ENCODE measurements at places on chromosomes 1 and 21.

GRCh38 chr1:164613176-164613575 lies 54.2 kb downstream of the PBX1 start:
- no peak for DNase-seq

- DNase-seq, result no peak
Observed at GRCh38 chr1:226349801-226350518, 41.0 kb upstream of the LIN9 start.

DNA sequence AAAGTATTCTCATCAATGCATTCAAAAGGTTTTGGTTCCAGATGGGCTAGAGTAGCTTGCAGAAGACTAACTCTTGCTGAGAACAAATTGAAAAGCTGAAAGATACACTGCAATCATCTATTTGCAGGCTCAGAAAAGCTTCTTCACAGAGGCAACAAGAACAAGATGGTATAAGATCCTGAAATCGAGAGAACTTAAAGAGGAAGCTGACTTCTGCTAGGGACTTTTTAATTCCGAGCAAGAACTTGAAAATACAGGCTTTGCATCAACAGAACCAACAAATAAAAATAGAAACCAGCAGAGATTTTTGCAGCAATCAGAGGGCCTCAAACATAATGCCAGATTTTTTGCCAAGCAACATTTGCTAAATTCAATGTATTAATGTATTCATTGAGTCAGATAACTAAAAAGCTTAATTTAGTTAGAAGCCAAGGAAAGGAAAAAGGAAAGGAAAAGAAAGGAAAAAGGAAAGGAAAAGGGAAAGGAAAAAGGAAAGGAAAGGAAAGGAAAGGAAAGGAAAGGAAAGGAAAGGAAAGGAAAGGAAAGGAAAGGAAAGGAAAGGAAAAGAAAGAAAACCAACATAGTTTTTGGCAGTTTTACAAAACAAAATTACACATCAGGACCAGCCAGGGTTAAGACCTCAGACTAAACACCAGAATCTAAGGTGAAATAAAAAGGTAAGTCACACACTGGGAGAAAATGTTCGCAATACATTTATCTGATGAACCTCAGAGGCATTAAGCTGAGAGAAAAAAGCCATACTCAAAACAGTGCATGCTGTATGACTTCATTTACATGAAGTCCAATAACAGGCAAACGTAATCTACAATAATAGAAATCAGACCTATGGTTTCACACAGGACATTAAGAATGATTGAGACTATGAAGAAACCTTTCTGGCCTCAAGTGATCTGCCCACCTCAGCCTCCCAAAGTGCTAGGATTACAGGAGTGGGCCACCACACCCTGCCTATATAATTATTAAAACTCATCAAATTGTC lies 42.6 kb downstream of the FAF1 start:
- no peak for DNase-seq

- DNase-seq, result no peak
Observed at GRCh38 chr21:38334866-38335265, 78.1 kb downstream of the KCNJ15 start.

- DNase-seq, result no peak
Observed at GRCh38 chr1:6137758-6138157, 42.4 kb downstream of the CHD5 start.

GRCh38 chr1:66478116-66478515 lies 55.8 kb upstream of the SGIP1 start:
- no peak for DNase-seq

DNA sequence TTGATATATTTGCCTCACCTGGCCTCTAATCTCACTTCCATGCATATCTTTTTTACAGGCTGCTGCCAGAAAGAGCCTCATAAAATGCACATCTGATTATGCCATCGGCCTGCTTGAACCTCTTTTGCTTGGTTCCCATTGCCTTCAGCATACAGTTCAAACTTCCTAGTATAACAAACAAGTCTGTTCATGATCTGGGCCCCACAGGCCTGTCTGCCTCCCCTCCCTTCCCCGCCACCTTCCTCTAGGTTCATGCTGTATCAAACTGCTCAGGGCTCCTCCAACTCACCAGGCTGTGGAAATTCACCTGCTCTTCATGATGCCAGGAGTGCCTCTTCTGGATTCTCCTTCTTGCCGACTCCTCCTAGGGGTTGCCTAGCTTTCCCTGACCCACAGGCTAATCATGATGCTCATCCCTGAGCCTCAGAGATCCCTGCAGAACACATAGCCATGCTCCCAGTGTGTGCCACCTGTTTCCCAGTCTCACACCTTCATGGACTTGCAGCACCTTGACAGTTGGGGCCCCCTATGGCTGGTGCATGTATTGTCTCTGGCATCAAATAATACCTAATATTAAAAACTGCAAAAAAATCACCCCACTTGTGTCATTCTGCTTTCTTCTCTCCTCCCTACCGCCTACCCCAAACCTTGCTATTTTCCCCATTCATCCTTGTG lies 33.7 kb upstream of the CD2 start:
- DNase-seq, result no peak

DNA sequence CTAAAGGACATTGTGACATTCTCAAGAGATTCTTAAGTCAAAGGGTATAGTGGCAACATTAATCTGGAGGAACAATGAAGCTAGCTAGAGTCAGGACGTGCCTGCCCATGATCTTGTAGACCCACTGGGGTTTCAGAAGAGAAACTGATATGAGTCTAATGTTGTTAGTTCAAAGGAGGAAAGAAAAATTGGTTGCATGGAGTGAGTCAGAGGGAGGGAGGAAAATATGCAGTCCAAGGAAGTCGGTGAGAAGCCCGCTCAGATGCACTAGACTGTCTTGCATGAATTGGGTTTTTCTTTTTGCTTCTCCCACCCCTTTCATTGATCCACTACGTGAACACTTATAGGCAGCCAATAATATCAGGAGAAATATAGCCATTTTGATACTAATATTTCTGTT lies 53.8 kb upstream of the SYT14 start:
- no peak for DNase-seq

- DNase-seq, result no peak
Observed at GRCh38 chr1:158818975-158819431, 12.1 kb upstream of the MNDA start.

- DNase-seq, result no peak
Observed at GRCh38 chr1:221419513-221420095, 322.3 kb downstream of the DUSP10 start.

DNA sequence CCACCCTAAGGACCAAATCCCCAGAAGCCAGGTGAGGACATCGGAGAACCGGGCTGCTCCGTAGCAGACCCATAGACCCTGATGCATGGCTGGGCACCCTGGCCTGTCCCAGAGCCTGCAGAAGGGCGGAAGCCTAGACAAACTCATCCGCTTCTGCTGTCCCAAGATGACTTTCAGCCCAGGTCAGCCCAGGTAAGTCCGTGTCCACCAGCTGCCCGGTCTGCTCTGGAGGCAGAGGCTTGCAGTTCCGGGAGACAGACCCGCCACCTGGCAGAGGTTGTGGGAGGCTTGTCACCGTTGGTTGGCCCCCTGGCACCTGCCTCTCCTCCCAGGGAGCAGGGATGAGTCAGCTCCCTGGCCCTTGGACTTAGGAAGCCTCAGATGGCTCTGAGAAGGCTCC lies 22.8 kb upstream of the POFUT2 start:
- no peak for DNase-seq

GRCh38 chr21:14592296-14593000 lies 46.3 kb upstream of the SAMSN1 start:
- no peak for DNase-seq

DNA sequence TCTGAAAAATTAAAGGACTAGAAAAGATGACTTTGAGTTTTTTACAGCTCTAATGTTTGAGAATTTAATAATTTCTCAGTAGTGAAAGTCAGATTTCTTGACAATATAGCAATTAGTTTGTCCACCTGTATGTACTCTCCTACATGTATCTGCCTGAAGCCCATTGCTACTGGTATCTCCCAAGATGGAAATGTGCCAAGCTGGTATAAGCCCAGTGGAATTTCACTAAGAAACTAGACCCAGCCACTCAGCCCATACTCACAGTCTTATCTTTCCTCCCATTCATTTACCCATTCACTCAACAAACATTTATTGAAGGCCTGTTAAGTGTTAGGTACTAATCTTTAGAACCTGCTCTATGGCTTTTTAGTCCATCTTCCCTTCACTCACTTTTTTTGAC lies 21.6 kb upstream of the TRIM45 start:
- no peak for DNase-seq

DNA sequence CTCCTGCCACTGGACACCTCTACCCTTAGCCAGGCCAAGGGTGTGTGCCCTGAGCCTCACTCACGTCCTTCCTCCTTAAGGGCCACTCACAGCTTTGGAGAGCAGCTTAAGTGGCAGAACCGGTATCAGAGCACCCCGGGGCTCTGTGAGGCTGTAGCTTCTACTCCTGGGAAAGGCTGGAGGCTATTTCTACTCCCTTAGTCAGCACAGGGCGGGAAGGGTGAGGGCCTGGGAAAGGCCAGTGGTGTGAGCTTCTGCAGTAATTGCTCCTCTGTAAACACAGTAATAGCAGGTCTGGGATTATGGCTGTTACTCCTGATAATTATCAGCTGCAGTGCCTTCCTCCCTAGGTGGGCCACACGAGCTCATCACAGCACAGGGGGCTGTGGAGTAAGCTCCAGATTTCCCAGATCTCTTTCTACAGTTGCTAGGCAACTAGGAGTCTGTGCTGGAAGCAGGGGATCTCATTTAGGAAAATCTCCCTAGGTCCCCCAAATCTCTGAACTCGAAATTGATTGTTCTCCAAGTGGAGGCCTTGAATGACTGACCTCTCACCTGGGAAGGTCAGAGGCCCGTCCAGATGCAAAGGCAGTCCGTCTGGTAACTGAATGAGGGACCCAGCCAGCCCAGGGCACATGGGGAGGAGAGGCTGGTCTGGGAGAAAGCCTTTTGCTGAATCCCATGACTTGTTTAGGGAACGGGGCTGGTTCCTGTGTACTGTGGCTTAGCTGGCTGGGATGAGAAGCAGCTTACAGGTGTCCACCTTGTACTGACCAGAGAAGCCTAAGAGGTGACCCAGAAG lies 29.3 kb downstream of the IER5 start:
- no peak for DNase-seq

DNA sequence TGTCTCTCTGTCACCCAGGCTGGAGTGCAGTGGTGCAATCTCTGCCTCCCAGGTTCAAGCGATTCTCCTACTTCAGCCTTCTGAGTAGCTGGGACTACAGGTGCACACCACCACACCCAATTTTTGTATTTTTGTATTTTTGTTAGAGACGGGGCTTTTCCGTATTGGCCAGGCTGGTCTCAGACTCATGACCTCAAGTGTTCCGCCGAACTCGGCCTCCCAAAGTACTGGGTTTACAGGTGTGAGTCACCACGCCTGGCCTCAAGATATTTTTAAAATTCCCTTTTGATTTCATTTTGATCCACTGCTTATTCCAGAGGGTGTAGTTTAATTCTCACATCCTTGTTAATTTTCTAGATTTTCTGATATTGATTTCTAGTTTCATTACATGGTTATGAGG lies 3.8 kb downstream of the IFI44L start:
- no peak for DNase-seq

DNA sequence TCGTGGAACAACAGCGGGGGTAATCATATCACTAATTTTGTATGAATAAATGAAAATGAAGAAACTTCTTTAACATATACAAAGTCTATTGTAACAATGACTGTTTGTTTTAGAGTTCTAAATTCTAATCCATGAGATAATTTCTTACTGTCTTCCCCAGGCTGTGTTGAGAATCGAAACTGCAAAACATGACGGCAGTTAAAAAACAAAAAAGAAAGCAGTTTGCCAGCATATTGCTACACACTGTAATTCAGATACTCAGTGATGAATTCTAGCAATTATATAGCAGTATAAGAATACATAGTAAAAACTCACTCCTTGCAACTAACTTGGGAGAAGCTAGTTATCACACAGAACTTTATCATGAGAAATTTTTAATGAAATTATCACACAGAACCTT lies 22.1 kb downstream of the INSL5 start:
- DNase-seq, result no peak

- no peak for DNase-seq
Observed at GRCh38 chr21:32377506-32377905, 15.3 kb downstream of the URB1 start.

DNA sequence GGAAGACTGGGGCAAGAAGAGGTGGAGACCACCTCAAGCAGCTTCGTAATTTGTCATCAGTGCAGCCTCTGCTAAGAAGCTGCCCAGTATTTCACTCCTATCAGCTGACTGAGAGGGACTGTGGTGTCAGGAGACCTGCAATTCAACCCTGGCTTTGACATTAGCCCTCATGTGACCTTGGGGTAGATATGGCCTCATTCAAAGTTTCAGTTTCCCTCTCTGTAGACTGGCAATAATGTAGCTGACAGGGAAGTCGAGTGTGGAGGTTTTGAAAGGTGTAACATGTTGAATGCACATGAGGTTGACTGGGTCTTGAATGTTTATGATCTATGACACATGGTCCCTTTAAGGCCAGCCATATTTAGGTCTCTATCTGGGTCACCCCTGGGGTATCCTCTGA lies 2.2 kb upstream of the SPRR4 start:
- DNase-seq, result no peak

DNA sequence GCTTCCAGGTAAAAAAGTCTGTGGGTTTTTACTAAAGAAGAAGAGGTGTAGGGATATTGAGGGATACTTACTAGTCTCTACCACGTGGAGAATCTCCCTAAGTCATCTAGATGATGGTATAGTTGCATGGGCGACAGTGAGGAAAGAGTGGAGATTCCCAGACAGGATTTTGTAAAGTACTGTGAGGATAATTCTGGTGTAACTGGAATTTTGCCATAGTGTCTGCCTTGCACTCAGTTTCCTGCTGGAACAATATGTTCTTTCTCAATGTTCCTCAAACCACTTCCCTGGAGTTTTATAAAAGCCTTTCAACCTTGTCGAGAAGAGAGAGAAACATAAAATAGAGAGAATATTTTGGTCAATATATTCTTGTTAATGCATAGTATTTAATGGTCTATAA lies 95.1 kb upstream of the WLS start:
- no peak for DNase-seq

DNA sequence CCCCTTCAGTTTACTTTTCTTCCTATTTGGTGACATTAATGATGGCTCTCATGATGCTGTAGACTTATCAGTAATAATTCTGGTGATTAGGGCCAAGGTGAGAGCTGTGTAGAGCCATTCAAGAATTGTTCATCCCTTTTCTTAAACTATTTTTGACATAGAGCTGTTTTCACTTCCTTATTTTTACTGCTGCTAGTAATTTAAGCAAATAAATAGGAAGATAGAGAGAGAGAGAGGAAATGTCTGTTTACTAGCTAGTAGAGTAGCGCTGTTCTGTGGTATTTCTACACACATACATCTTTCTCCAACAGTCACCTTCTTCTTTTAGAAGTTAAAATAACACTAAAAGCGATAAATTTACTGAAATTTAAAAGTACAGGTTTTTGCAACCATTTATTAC lies 678.0 kb upstream of the ZP4 start:
- DNase-seq, result no peak
